Stimulated activated CD8-positive, alpha-beta memory T cell treated with anti-CD3 and anti-CD28 coated beads, Interleukin-4, amount 100 ng/mL, for 1 hour (primary cell): ENCODE measurements at places on chromosomes 5 and 9.

DNA sequence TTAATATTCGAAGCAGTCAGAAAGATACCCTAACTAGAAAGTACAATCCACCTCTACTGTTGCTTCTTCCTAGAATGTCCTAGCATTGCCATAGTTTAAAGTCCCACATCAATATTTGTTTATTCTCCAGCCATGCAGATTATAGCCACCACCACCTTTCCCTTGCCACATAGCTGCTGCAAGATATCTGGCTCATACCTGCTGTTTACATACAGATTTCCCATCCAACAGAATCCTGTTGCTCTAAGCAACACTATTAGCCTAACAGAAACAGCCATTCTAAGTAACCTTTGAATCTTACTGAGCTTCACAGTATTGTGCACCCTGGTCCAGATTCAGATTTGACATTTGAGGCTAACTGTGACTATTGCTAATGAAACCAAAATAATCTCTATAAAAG is 45.6 kb downstream of the GNAQ start:
- no peak for DNase-seq

DNA sequence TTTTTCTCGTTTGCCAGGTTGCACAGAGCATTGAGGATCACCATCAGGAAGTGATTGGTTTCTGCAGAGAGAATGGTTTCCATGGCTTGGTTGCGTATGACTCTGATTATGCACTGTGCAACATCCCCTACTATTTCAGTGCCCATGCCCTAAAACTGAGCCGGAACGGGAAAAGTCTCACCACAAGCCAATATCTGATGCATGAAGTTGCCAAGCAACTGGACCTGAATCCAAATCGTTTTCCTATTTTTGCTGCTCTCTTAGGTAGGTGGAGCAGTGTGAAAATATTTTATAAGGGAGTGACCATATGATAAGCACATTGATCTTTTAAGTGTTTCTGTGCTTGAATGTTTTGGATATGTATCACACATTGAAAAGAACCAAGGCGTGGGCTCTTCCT is 17.7 kb upstream of the FAM120AOS start:
- DNase-seq: no peak

DNA sequence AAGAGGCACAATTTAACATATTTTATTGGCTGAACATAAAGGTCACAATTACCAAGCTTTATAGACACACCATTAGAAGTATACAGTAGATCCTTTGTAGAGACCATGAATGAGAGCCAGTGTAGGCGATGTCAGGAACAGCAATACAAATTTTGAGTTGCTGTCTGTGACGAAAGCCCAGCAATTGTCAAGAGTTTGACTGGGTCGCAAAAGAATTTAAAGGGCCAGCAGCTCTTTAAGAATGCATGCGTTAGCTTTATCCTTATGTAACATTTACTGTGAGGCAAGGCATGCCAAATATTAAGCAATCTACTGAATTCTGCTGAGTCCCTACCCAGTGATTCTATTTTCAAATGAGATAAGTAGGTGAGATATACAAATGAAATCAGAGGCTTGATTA is 236.9 kb downstream of the ARRDC3 start:
- DNase-seq: no peak

DNA sequence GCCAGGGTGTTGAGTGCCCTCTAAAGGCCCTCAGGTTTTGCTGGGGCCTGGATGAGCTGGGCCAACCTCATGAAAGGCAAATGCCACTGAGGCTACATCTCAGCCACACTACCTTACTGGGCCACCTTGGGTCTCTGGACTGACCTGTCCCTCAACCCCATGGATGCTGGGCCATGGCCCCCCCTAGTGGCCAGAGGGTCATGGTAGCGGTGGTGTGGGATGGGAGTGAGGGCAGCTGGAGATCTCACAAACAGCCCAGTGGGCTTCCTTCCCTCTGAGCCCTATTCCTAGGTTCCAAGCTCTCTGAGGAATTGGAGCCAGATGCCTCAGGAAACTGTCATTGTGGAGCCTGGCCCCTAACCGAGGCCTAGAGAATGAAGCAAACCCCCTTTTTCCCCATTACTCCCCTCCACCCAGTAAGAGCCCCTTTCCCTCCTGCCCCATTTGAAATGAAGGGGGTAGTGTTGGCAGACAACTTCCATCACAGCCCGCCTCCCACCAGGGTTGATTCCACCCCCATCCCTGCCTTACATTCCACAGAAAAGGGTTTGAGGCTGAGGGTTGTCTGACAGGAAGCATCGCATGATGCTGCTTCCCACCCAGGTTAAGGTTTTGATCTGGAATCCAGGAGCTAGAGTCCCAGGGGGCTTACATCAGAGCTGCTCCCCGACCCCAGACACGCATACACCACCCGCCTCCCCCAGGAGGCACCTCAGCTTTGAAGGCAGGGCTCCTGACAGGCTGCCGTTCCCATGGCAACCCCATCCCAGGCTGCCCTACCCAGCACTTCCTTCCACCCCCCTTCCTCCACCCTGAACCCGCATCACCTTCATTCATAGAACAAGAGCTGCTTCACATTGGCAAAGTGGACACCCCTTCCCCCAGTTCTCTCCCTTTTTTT is 63.9 kb downstream of the PCDH1 start:
- no peak for DNase-seq

DNA sequence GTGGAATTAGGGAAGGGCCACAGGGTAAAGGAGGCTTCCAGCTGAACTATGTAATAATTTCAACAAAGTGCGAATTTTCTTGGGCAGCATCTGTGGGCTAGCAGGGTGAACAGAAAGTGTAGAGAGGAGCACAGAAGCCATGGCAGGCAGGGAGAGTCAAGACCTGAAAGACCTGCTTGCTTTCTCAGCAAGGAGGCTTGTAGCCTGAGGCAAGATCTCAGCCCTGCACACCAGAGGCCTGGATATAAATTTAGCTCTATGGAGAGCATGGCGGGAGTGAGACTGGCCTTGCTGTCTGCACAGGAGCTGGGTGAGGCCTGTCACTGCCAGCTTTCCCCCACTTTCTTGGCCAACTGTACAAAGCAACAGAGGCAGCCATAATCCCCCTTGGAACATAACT is 32.1 kb upstream of the SH3TC2 start:
- no peak for DNase-seq

DNA sequence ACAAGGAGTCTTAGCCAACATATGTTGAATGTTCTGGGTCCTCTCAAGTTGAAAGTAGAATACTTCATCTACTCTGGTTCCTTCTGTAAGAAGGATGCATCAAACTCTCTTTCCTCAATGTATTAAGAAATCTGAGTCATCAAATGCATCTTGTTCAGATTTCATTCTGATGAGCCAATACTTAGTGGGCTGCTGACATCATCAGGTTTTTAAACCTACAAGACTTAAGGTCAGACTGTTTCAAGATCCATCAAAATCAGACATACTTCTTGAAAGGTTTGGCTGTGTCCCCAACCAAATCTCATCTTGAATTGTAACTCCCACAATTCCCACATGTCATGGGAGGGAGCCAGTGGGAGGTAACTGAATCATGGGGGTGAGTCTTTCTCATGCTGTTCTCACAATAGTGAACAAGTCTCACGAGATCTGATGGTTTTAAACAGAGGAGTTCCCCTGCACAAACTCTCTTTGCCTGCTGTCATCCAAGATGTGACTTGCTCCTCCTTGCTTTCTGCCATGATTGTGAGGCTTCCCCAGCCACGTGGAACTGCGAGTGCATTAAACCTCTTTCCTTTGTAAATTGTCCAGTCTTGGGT is 168.8 kb downstream of the RAPGEF6 start:
- DNase-seq: no peak

DNA sequence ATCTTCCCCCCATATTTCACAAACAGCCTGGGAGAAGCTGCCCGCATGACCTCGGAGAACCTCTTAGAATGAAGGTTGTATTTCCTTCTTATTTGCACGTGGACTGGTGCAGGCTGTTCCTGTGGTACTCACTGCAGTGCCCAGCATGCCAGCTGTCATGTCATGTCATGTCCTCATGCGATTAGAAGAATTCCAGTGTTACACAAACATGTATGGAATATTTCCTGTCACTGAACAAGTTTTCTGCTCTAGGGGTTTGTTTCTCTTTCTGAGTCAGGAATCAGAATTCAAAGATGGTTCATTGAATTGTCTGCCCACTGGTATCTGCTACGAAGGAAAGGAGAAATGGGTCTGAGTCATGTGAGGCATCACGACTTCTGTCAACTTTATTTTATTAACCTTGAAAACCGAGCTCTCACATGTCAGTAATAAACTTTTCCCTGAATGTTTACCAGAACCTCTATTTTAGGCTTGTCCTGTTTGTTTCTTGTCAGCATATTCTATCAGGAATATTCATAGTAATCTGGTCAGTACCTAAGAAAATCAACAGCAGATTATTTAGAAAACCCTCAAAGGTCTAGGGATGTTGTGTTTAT is 415.6 kb downstream of the GADD45G start:
- no peak for DNase-seq

DNA sequence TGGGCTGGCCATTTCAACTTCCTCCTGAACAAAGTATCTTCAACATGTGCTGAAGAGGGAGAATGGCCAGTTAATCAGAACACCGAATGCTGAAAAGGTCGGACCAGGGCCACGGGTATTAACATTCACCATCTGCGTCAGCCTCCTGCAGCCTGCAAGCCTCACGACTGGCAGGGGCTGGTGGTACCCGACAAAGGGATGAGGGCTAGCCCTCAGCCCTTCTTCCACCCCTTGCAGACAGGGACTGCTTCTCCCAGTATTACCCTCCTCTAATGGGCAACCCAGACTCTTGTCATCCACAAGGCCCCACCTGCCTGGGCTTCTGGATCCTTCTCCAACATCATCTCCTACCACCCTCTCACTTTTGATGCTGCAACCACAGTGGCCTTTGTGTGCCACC is 246.6 kb downstream of the FSTL4 start:
- no peak for DNase-seq

- DNase-seq: no peak
Observed at GRCh38 chr5:171990713-171991015, 15.8 kb downstream of the FBXW11 start.

- DNase-seq: no peak
Observed at GRCh38 chr9:75545287-75545686, 345.2 kb upstream of the PCSK5 start.

DNA sequence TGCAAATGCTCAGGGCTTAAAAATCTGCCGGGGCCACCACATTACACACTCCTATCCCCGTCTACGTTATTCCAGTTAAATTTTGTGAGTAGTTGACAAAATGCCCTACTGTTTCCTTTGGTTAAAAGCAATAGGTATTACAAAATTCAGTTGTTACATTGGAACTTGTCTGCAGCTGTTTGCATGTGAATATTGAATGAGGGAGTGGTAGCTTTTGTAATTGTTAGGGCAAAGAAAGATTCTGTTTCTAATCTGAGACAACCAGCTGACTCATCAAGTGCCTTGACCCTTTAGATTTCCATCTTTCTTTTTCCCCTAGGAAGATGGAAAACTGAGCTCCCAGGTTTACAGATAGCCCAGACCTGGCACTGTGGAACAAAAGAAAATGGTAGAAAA is 30.2 kb downstream of the MAML1 start:
- no peak for DNase-seq

GRCh38 chr9:93630806-93631411 is 54.5 kb downstream of the PHF2 start:
- DNase-seq: no peak

- DNase-seq: no peak
Observed at GRCh38 chr9:137353223-137354152, 51.4 kb upstream of the NRARP start.

- no peak for DNase-seq
Observed at GRCh38 chr9:29806937-29807618, 2233.8 kb upstream of the C9orf72 start.

DNA sequence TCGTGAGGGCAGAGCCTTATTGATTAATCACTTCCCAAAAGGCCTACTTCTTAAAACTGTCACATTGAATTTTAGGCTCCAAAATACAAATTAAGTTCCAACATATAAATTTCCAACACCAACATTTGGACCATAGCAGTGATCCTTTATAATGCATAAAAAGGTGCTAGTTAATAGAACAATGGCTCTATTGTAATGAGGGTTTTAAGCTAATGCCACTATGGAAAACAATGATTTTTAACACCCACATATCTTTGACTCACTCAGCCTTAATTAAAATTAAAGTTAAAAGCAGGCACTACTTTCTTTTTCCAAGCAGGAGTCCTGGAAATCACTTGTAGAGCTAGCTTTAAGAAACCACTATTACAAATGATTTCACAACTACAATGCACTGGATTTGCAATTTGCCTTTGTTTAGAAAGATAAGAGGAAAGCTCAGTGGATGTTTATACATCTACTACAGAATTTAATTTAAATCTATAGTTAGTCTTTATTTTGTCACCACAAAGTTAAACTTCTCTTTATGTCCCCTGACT is 41.8 kb downstream of the DPYSL3 start:
- DNase-seq: no peak

DNA sequence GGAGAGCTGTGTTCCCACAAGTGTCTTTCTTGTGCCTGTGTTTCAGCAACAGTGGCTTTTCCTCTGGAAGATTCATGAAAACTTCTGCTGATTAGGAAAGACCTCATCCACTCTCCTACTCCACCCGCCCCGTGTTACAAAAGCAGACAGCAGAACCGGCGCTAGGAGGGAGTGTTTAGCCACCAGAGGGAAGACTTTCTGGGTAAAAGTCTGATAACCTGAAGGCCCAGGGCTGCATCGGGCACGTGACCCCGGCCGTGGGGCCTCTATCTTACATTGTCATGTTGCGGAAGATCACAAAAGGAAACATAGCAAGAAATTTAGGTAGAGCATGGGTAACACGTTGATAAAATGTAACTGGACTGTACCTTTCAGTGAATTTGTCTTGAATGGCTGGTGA is 32.0 kb upstream of the DMRT2 start:
- DNase-seq: no peak

- DNase-seq: no peak
Observed at GRCh38 chr5:23507278-23507685, at the start of gene PRDM9. PRDM9 (plus strand) TSS chr5:23507609; CDS start chr5:23509034, 1,425 bp downstream.

DNA sequence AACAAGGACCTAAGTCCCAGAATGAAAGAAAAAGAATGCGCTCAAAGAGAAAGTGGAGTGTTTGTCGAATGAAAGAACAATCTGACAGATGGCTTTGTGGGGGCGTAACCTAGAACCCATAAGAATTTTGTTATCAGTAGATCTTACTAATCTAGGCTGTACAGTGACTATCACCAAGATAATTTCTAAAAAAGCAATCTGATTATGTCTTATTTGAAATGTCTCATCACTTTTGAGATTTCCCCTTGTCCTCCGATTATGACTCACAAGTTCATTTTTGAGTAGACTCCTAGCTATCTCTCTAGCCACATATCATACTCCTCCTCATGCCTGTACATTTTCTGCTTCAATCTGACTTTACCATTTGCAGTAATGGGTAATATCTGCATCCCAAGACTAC is 135.6 kb upstream of the SMARCA2 start:
- no peak for DNase-seq
